ENCODE measurements at places on chromosomes 1 and 21.

- DNase-seq = no peak
Observed at GRCh38 chr21:15495965-15496364, 233.8 kb upstream of the USP25 start.

- DNase-seq = no peak
Observed at GRCh38 chr1:68673771-68674170, 176.9 kb upstream of the DEPDC1 start.

GRCh38 chr1:38175121-38175520, 128.5 kb upstream of the POU3F1 start:
- no peak for DNase-seq

DNA sequence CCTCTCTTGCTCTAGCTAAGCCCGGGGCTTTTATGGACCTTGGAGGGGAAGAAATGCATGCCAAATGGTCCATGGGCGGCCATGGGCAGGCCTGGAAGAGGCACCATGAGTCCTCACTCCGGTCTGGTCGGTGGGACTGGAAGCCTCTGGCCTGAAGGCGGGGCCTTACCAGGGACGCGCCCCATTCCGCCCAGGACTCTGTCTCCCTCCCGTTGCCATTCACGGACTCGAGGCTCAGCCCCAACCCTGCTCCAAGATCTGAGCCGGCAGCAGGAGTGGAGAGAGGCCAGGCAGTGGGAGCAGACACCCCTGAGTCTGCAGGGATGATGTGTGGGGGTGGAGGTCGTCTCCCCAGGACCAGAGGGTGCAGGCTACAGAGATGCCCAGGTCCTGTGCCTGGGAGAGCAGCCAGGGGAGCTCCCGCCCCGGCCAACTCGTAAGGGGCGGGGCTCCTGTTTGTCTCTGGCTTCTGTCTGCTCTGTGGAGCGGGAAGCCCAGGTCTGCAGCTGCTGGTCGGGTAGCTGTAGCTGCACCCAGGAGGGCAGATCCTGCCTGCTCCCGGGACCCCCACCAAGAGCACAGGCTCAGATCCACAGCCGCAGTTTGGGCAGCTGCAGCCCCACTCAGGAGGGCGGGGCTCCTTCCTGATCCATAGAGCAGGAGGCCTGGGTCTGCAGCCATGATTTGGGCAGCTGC, 8.3 kb upstream of the KANK4 start:
- DNase-seq = no peak

DNA sequence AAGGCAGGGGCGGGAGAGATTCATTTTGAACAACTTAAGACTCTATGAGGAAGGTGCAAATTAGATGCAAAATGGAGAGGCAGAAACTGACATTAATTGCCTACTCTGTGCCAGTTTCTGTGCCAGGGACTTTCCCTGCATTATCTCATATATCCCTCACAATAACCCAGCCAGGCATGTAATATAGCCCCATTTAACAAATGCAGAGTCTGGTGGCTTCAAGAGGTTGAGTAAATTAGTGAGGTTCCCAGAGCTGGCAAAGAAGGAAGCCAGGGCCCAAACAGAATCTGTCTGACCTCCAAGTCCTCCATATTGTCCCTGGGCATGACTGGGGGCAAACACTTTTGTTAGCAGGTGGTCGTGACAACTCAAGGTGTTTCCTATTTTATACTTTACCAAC, 199.8 kb downstream of the ASTN1 start:
- DNase-seq = no peak

DNA sequence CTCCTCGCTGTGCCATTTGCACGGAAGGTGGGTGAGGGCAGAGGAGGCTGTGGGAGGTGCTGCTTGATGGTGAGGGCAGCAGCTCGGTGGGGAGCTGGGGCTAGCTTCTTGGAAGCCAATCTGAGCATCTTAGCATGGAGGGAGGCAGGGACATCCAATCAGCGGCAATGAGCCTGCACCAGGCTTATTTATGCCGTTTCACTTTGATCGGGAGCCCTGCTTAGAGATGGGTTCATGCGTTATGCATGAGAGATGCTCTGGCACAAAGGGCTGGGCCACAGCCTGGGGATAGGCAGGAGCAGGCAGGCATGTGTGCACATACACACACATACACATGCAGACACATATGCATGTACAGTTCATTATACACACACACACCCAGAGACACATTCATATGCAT, 220.2 kb downstream of the GRIK3 start:
- DNase-seq = no peak

DNA sequence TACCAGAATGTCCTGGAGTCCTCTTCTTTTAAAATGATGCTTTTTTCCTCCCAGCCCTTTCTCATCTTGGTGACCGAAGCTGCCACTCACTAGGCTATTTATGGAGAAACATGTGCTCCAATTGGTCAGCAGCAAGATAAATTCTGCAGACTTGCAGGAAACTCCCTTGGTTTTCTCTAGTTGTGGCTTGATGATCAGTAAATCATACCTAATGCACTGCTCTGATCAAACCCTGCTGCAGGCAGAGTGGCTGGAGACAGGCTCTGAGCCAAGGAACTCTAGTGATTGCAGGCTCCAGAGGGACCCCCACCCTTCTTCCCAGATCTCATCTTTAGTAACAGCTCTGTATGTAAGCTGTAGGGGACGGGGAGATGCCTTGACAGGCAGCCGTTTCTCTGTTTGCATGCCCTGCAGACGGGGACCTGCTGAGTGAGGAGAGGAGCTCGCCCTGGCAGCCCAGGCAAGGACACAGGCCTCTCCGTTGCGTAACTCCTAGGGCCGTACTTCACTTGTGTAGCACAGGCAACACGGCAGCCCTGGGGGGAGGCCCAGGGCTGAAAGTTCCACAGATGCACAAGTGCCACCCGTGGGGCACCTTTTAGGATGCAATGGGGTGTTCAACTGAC, 14.5 kb downstream of the SLC6A17 start:
- DNase-seq = no peak

DNA sequence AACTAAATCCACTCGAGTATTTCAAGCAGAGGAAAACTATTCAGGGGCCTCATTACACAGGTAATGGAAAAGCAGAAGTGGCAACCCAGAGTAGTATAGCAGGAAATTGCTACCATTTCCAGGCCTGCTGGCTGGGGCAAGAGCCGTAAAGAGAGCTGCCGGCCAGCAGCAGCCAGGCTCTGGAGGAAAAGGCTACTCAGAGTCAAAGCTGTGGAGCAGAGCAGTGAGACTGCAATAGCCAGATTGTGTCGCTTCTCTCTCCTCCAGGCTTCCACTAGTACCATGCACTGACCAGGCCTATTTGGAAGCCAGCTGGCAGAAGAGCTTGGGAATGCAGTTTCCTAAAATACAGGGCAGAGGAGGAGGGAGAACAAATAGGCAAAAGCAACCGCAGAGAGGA, 155.5 kb downstream of the OMA1 start:
- no peak for DNase-seq

GRCh38 chr1:247681288-247681897, 1.9 kb upstream of the OR13G1 start:
- DNase-seq = no peak

GRCh38 chr21:44914176-44914874, 6.4 kb downstream of the ITGB2 start:
- no peak for DNase-seq

DNA sequence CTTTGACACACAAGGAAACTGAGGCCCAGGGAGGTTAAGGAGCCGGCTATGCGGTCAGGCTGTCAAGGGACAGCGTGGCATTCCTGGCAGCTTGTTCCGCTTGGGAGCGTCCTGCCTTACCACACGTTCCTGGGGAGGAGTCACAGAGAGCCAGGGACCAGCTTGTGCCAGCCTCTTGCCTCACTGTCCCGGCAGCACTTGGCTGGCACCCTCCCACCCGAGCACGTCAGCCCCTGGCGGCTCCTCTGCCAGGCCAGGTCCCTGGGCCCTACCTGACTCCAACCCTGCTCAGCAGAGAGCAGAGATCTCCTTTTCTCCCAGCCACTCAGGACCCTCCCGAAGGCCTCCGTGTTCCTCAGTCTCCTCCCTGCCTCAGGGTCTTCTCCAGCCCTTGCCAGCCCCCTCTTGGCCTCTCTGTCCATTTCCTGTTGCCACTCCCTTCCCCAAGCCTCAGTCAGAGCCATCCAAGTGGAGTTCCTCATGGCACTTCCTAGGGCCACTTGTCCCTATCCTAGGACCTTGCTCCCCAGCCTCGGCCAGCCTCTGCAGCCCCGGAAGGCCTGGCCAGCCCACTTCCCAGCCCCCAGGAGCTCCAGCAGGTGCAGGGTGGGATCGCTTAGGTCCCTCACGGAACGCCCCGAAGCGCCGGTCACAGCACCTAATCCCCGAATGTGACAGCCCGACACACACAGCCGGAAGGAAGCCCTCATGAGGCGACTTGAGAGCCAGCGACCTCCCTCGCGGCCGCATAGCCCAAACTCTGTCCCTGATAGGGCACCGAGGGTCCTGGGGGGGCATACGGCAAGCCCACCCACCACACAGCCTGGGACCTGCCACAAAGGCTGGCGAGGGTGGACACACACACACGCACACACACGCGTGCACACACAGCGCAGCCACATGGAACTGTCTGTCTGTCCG, 130.3 kb downstream of the CASZ1 start:
- no peak for DNase-seq

GRCh38 chr1:189726806-189727205, 750.9 kb downstream of the BRINP3 start:
- DNase-seq = no peak

GRCh38 chr21:34112316-34113033, 39.1 kb downstream of the MRPS6 start:
- no peak for DNase-seq

DNA sequence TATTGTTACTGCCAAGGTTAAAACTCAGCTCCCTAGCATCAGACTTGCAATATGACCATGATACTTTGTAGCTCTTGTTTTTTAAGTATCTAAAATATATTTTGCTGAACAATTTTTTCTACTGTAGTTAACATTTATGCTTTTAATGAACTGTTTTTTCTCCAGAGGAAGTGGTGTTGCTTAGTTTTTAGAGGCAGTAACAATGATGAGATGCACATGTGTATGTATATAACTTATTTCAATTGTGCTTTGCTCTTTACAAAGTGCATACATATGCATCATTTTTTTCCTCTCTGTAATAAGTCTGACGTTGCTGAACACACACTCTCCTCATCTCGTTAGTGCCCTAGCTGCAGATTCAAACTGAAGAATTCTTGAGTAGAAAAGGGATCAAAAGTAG, 418.8 kb downstream of the ZP4 start:
- DNase-seq = no peak

DNA sequence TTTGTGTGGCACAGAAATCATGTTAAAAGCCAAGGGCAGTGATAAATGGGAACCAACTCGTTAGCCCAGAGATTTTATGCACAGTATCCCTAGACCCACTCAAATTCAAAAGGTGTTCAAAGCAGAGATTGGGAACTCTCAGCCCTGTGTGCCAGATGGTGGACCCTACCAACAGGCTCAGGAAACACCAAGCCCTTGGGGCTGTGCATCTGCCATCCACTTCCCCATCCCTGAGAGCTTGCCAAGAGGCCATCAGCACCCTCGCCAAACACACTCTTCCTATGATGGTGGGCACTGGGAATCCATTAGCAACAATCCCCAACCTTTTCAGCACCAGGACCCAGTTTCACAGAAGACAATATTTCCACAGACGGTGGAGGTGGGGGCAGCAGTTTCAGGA, 194.2 kb upstream of the NFIA start:
- no peak for DNase-seq

GRCh38 chr1:109299558-109300343, 7.1 kb downstream of the MYBPHL start:
- peak; percentile 88 for DNase-seq

All from amygdala (tissue), 56 donors.